ENCODE measurements at places on chromosomes 5 and 9.

DNA sequence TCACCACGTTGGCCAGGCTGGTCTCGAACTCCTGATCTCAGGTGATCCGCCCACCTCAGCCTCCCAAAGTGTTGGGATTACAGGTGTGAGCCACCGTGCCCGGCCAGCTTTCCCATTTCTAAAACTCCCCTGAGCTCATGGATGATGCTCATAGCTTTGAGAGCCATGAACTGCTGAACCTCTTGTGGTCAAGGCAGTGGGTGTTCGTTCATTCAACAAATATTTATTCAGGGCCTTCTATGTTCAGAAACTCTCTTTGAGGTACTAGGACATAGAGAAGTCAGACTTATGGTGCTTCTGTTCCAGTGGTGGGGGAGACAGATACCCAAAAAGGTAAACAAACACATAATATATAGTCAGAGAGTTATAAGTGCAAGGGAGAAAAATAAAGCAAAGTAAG, 2.7 kb downstream of the BSPRY start:
- no peak for DNase-seq

DNA sequence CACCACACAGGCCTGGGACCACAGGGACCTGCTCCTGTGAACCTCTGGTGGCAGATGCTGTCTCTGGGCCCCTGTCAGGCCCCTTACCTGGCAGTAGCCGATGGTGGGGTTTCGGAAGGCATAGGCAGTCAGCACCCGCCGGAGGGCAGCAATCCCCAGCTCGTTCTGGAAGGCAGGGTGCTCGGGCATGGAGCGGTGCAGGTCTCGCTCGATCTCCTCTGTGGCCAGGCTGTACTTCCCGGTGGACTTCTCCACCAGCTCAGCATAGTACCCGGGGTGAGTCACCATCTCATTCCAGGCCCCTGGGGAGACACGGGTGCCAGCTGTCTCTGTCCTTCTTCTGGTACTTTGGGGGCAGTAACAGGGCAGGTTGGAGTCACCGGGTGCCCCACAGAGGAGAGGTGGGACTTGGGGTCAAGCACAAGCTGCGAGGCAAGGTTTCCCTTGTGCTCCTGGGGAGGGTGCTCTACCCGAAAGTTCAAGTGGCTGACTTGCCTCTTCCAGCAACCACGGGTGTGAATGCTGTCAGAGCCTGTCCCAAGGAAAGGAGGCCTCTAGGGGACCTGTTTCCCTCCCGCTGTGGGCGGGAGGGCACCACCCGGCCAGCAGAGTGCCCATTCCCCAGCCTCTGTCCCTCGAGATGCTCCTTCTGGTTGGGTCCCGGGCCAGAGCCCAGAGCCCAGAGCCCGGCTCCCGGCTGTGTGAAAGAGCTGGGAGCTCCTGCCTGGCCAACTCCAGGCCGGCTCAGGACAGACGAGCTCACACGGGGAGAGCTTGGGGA, 19.8 kb upstream of the MRNIP start:
- DNase-seq: no peak

- no peak for DNase-seq
These were observed 482.6 kb downstream of the ZNF608 start for GRCh38 chr5:124263680-124264491.

- no peak for DNase-seq
These were observed 692.7 kb downstream of the DNAH5 start for GRCh38 chr5:13251623-13252376.

DNA sequence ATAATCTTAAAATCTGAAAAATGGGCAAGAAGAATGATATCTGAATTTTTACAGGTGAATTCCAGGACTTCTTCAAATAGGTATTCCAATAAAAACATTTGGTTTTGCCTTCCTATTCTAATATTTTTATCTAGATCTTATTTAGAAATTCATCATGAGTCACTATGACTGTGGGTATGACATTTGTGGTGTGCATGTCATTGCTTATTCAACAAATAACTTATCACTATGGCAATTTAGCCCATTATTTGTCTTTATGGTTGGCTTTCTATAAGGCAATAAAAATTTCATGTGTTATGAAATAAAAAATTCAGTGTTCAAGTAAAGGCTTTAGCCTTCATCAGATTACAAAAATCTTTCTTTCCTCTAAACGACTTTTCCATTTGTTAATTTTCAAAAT, 1139.6 kb upstream of the NUDT12 start:
- DNase-seq: no peak

DNA sequence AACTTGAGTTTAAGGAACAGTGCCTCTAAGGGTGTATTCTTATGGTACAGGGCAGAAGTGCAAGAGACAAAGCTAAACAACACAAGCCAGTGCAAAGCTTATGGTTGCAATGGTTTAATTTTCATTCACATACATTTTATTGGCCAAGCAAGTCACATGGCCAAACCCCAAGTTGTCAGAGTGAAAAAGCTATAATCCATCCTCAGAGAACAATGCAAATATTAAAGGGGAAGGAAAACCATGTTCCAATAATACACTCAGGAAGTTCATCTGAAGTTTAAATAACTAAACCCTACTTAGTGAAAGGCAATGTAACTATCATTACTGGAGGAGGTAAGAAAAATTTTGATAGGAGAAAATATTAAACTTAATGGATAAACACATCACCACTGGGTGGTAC, 26.6 kb upstream of the TLR4 start:
- no peak for DNase-seq

DNA sequence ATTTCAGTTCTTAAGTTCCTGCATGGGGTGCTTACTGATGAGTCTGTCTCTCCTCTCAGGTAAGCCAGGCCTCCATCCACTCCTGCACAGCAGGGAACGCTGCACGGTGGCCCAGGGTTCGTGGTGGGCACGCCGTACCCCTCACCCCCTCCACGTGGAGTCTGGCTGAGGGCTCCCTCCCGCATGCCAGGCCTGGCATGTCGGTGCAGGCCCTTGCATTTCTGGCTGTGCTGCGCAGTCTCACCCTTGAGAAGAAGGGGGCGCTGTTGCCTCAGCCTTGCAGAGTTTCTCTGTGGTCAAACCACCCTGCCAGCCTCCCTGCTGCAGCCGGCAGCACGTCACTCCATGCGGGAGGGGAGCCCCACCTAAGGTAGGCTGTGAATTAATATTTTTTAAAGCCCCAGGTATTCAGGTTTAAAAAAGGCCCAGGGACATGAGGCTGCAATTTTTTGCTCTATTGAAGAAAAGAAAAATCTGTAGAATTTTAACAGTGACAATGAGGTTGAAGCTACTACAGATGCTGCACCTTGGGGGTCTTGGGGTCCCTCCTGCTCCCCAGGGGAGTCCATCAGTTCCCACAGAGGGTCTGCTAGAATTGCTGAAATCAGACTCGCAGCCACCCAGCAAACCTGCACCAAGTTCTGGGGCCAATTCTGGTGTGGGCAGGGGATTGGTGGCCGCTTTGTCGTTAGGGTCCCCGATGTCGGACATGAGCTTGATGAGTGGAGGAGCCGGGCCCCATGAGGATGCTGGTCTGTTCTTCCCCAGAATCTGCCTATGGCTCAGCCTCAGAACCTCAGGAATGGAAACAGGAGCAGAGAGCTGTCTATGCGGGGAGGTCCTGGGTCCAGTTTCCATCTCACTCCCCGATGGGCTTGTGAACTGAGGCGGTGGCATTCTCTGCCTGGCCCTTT, 52.6 kb downstream of the TENT4A start:
- DNase-seq: peak; percentile 86

- DNase-seq: no peak
These were observed 15.2 kb downstream of the ENHO start for GRCh38 chr9:34507556-34507955.

DNA sequence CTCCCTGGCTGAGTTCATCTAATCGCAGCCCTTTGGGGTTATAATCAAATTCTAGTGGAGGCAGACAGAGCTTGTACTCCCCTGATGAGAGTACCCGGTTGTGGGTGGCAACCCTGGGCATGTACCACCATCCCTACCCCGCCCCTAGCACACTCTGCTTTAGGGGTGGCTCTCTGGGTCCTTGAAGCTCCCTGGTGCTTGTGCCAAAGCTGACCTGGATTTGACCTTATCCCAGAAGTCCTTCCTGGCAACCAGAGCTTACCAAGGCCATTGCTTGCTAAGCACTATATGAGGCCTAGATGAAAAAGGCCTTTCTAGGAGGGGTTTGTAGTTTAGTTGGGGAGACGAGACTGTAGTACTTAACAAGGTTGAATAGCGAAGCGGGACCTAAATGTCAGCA, 72.2 kb downstream of the RGS3 start:
- no peak for DNase-seq

DNA sequence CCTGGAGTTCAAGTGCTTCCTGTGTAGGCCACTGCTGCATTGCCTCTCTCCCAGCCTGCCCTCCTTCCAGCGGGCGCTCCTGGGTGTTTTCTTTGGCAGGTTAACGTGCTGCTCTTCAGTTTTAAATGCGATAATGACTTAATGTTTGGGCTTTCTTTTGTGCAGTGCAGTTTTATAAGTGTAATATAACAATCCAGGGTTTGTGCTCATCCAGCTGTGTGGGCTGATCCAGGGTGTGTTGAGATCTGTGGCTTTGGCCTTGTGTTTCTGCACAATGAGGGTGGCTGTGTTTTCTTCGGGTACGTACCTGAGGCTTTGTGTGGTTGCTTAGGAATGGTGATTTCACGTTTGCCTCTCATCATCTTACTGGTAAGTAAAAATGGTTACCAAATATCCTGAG, 50.6 kb downstream of the PCSK5 start:
- DNase-seq: no peak

GRCh38 chr9:128457207-128457606, 1.4 kb downstream of the ODF2 start:
- no peak for DNase-seq

DNA sequence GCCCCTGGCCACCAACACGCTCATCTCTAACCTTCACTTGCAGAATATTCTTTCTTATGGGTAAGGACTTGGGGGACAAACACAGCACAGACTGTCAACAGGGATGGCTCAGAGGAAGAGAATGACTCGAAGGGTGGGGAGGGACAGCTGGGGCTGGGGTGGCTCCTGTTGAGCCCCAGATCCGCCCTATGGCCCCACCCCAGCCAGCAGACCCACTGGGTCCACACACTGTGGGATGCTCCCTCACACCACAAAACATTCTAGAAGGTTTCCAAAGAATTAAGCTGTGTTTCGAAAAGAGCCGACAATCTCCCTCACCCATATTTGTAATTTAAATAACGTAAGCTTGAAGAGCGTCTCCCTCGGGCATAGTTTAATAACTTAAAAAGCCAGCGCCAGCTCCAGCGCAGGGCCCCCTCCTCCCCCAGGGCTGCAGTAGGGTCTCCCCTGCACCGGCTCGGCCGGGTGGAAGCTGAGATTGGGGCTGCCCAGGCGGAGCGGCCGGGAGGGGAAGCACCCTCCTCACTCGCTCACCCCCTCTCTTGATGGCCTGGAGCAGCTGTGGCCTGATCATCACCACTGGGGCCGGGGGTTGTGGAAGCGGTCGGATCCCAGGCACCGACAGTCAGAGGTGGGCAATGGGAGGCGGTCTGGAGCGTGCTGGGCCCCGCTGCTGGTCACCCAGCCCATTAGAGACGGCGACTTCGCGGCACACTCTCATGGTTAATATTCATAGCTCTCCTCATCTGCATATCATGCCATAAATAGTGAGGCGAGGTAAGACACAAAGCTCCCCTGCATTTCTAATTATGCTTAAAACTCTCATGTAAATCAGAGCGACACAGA, 37.6 kb downstream of the NACC2 start:
- DNase-seq: no peak

DNA sequence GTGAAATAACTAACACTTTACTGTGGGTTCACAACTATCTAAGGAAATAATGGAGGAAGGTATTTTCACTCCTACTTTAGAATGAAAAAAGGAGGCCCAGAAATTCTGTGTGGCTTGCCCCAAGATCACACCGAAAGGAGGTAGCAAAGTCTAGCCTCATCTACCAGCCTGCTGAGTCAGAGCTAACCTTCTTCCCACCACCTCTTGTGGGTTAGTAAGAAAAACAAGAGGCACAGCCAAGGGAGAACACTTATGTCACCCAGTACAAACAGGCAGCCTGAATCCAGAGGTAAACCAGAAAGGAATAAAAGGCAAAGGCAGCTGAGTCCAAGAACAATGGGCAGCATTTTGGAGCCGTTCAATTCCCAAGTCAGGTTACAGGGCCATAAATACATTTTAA, 91.9 kb upstream of the RASEF start:
- no peak for DNase-seq

DNA sequence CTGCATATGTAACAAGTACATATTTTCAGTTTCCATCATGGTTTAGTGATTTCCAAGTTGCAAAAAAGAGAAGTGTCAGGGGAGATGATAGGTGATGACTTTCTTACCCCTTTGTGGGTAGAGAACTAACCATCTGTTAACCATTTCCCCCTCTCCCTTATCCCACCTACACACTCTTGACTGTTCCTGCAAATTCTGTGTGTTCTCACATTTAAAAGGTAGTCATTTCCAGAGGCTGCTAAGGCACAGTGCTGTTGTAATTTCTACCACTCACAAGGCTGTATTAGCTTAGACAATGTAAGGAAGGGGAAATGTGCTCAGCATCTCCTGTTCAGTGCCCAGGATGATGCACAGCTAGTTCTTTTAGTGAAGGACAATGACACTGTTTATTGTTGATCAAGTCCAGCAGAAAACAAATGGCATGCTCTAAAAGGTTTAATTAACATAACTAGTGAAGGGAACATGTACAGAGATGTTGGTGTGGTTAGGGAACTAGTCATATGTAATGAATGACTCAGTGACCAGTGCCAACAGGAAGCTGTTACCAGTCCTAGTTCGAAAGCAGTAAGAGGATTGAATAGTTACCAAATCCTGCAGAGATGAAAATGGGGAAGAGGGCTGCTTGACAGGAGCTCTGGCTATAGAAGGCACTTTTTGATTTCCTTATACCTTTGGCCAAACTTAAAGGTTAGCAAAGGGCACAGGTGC, 165.1 kb downstream of the PLK2 start:
- no peak for DNase-seq

- DNase-seq: no peak
These were observed 134.0 kb upstream of the TARS1 start for GRCh38 chr5:33306758-33307157.

DNA sequence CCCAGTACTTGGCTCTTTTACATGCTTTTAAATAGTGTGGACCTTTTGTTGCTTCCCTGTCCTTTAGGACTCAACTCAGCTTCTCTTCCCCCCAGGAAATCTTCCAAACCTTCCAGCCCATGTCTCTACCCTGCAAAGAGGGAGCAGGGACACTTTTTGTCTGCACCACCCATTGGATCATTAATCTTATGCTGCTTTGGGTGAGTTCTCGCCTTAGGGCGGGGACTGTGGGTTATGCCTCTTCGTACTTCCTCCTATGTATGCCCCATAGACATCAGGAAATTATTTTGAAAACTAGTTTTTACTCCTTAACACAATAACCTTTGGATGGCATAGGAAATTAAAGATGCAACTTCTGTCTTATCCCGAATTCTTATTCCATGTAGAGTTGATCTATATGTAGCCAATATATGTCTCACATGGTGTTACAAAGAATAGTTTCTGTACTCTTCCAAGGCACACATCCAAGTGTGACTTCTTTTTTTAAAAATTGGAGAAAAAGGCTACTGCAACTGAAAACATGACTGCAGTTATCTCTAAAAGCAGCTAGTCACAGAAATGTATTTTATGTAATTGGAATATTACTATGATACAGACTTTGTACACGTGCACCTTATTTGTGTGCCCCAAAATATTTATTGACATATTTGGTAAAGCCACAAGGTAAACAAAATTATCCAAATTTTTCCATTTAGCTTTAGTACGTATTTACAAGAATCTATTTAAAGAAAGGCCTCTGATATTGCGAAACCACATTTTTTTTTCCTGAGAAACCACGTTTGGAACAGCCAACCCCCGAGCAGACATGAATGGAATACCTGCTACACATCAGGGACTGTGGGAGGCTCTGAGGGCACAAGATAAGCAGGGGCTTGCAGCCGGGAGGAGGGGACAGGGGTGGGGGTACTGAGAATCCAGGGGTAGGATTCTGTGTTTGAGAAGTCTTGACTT, 133.6 kb downstream of the WDR41 start:
- no peak for DNase-seq

- DNase-seq: no peak
These were observed 11.4 kb upstream of the C1QTNF3 start for GRCh38 chr5:34054400-34054729.

Measured in activated CD4-positive, alpha-beta T cell treated with anti-CD3 and anti-CD28 coated beads for 48 hours (primary cell).